Left lung (tissue), 14 donors: ENCODE measurements at places on chromosomes 16 and 17. TPM values are rescaled to one million over a fixed set of nuclear protein-coding genes. Genes with fewer than 3 reads are reported as not detected.

Gene OR3A1
- total RNA-seq, result not detected

Gene IGFALS
- total RNA-seq, result 0.37 TPM

Gene CCL17
- 6.4 TPM for total RNA-seq

Gene SLFN13
- total RNA-seq, result 32.1 TPM

Gene COX10
- total RNA-seq, result 12.5 TPM

Gene IGF2BP1
- total RNA-seq, result 0.23 TPM

Gene ALOX15
- total RNA-seq, result 4.8 TPM

Gene CTRB2
- not detected for total RNA-seq

Gene PRSS27
- total RNA-seq, result 0.45 TPM

Gene CNTD1
- total RNA-seq, result 1.5 TPM
